ENCODE measurements at places on chromosomes 3 and 15.

GRCh38 chr3:34439796-34440195 is 641.4 kb downstream of the PDCD6IP start:
- no peak for DNase-seq

GRCh38 chr3:131711114-131711768 is 208.5 kb upstream of the MRPL3 start:
- no peak for DNase-seq

- DNase-seq: no peak
Observed at GRCh38 chr3:106367496-106367895, 498.7 kb upstream of the CBLB start.

DNA sequence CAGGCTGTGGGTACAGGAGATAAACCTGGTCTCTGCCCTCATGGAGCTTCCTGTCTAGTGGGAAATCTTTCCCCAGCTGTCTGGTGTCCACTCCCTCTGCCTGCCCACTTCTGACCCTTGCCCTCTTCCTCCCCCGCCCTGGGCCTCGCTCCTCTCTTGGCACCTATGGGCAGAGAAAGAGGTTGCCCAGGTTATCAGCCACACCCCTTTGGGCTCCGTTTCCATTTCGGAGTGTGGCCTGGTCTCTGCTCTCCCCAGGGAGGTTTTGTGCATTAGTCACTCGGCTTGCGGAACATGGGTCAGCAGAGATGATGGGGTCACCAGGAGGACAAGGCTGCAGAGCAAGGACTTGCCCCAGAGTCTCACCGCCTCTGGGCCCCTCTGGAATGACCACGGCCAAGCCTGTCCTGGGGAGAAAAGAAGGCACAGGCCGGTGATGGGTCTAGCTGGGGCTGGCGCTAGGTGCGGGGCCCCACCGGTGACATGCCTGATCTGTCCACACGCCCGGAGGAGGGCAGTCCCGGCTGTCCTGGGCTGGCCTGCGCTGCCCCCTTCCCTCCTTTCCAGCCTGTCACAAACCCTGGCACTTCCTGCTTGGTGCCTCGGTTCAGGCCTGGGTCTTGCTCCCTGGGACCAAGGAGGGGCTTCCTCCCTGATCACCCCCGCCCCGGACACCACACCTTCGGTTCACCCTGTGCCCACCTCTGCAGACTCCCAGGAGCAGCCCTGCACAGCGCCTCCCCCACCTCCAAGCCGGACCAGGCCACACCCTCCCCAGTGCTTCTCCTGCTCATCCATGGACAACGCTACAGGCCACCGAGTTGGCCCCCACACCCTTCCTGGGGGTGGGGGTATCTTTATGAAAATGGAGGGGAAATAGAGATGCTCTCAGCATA is 35.6 kb upstream of the MUC4 start:
- no peak for DNase-seq

- no peak for DNase-seq
Observed at GRCh38 chr3:46277476-46277875, 35.2 kb downstream of the CCR3 start.

DNA sequence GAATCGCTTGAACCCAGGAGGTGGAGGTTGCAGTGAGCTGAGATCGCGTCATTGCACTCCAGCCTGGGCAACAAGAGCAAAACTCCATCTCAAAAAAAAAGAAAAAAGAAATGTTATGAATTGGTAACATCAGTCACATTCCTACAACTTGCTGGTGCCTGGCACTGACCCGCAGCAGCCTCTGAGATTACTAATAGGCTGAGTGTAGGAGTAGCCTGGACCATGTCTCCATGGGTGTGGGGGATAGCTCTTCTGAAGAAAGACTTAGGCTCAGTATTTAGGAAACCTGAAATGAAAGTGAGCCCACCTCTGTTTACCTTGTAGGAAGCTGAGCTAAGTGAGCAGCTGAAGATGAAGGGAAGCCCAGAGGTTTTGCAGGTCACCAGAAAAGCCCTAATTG is 148.3 kb downstream of the LRRC28 start:
- DNase-seq: no peak

DNA sequence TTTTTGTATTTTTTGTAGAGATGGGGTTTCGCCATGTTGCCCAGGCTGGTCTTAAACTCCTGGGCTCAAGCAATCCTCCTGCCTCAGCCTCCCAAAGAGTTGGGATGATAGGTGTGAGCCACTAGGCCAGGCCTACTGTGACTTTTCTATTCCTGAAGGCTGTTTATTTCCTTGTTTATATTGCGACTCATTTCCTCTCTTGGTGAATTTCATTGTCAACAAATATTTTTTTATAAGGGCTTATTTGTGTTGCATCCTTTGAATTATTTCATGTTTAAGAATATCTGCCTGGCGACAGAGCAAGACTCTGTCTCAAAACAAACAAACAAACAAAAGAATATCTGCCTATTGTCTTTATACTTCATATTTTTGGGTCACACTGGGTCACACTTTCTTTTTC is 29.4 kb upstream of the MCCC1 start:
- DNase-seq: no peak

DNA sequence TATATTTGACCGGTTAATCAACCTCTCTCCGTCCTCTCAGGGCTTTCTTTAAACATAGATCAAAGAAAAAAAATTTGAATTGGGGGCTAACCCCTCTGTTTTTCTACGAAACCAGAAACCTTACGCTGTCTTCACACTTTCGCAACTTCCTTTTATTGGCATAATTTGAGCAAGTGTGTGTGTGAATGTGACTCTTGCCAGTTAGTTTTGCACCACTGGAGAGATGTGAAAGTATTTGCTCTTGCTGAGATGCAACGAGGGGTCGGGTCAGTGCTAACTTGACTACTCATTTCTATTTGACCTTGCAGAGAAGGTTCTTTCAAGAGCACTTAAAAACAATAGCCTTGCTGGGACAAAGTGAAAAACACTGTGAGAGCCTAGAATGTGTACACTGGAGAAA is 81.2 kb downstream of the FAM43A start:
- no peak for DNase-seq

- DNase-seq: no peak
Observed at GRCh38 chr15:99732751-99733267, 428 bp downstream of the LYSMD4 start.

DNA sequence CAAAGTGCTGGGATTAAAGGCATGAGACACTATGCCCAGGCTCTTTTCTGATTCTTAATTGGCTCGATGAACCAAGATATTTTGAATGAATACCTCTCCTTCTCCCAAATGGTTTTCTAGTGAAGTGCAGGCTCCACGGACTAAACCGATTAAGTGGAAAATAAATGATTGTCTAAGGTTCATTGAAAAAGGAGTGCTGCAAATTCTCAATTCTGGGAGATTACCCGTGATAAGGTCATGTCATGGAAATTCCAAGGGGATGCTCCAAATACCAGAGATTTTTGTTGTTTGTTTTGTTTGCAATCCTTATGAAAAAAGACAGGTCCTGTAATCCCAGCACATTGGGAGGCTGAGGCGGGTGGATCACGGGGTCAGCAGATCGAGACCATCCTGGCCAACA is 406.9 kb upstream of the TBL1XR1 start:
- no peak for DNase-seq

DNA sequence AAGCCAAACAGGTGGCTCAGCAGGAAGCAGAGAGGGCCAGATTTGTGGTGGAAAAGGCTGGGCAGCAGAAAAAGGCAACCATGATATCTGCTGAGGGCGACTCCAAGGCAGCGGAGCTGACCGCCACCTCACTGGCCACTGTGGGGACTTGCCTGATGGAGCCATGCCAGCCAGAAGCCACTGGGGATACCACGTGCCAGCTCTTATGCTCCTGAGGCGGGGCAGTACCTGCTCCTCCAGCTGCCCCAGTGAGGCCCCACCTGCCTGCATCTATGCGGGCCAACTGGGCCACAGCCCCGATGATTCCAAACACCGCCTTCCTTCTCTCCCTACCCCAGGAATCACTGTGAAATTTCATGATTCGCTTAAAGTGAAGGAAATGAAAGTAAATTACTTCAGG is 22.9 kb upstream of the ARIH1 start:
- no peak for DNase-seq

DNA sequence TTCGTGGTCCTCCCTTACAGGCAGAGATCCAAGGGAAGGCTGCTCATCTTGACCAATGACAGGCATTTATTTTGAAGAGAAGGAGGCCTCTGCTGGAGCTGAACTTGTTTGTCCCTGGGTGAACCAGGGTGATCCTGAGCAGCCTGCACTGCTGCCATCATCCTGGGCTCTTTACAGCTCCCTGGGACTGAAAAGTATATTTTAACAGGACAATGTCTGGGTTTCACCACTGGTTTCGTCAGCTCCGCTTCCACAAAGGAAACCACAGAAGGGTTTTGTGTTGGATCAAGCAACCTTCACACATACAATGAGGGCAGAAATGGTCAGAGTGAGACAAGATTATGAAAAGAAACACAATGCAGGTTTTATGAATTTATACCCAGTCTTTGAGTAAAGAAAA is 400.7 kb upstream of the TPM1 start:
- no peak for DNase-seq

DNA sequence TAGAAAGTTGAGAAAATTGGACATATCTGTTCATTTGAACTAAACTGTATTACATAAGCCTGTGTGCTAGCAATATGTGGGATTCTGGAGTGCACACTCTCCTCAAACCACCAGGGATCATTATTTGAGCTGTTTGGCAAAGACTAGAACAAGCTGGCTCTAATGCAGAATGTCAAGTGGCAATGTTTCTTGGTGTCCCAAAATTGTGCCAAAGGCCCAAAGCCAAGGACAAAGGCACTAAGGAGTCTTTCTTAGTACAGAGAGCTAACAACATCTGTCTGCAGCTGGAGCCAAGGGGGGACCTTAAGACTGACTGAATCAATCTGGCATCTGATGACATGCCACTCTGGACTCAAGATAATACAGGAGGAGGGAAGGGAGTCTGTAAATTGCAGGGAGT is 76.7 kb upstream of the STRIT1 start:
- no peak for DNase-seq

DNA sequence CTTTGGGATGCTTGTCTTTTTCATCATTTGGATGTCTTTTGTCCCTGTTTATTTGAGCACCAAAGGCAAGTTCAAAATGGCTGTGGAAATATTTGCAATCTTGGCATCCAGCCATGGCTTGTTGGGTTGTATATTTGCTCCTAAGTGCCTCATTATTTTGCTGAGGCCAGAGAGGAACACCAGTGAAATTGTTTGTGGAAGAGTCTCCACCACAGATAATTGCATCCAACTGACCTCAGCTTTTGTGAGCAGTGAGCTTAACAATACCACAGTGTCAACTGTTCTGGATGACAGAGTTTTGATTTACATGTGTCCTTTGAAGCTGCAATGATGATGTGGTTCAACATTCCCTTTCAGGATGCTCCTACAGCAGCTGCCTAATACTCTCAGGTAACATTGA is 83.0 kb upstream of the KCNAB1 start:
- no peak for DNase-seq

DNA sequence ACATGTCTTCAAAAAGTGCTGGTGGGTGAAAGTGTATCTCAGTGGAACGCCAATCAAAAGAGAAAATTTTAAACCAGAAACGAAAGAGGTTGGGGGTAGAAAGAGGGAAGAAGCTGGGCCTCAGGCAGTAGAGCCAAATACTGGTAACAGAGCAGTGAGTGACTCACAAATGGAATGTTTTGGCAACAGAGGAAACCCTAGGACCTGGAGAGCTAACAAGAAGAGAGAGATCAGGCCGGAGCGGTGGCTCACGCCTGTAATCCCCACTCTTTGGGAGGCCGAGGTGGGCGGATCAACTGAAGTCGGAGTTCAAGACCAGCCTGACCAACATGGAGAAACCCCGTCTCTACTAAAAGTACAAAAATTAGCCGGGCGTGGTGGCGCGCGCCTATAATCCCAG is 450.8 kb upstream of the NAALADL2 start:
- no peak for DNase-seq

GRCh38 chr3:157107037-157107436 is 52.9 kb downstream of the CCNL1 start:
- DNase-seq: no peak

DNA sequence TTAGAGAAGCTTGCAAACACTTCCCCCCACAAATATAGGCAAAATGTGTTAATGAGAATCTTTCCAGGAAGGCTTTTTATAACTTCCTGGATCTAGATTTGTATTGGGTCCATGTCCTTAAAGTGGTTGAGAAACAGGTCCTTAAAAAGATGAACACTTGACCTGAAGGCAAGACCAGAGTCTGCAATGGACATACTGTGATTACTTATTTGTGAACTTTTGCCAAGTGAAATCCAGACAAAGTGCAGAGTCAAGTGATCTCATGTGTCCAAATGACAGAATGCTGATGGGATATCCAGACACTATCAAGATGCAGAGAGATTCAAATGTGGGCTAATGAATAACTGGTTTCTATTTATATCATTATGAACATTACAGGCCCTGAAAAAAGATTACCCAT is 43.8 kb downstream of the FRMD4B start:
- no peak for DNase-seq

- no peak for DNase-seq
Observed at GRCh38 chr15:101137312-101137940, 114.4 kb downstream of the CHSY1 start.

GRCh38 chr3:40851836-40852235 is 327.1 kb downstream of the ZNF621 start:
- DNase-seq: no peak

DNA sequence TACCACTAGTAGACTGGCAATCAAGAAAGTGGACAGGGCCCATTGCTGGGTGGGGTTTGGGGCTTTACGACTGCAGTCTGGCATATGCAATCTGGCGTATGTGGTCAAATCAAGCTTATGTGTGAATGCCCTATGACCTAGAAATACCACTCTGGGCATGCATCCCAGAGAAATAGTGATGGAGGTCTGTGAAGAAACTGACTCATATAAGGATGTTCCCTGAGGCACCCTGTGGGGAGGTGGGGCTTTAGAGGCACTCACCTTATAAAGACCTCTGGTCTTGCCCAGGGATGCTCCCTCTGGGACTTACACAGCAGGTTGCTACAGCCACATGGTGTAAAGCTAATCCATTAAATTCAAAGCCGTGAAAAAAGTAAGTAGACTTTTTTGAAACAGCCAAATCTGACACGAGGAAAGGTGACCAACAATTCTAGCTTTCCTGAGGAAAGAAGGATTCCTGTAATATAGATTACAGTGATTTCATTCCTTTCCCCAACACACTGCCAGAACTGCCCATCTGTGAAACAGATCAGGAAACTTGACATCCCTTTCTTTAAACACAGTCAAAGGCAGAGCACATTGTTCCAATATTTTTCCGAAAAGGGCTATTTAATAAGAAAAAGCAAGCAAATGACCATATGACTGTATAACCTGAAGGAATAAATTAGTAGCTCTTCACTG is 13.6 kb downstream of the RARRES1 start:
- DNase-seq: no peak
